Aorta (tissue), 5 donors: ENCODE measurements at places on chromosomes 6 and 20. TPM values are rescaled to one million over a fixed set of nuclear protein-coding genes. Genes with fewer than 3 reads are reported as not detected.

STMND1 gene
- not detected for total RNA-seq

ID4 gene
- total RNA-seq: 85.1 TPM

DNA sequence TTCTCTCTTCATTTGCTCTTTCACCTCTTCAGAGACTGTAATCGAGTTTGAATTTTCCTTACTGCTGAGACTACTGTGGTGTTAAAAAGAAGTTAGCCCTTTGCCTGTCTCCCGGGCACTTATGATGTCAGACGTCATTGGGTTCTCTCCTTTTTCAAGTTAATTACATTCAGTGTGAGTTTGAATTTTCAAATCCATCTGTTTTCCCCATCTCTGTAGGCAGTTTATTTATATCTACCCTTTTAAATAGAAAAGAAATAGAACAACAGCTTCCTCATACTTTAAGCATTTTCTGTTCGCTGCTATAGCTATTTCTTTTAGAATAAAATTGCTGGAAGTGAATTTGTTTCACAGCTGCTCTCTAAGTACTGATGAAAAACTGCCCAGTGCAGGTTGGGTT lies 81.4 kb downstream of the MCHR2 start:
- H3K27me3 ChIP-seq: no peaks in the 10 kb centered on the region
- no peak for DNase-seq
- H3K27ac ChIP-seq: no peak overlapping the region
- H3K36me3 ChIP-seq: no peaks in the 10 kb centered on the region

DNA sequence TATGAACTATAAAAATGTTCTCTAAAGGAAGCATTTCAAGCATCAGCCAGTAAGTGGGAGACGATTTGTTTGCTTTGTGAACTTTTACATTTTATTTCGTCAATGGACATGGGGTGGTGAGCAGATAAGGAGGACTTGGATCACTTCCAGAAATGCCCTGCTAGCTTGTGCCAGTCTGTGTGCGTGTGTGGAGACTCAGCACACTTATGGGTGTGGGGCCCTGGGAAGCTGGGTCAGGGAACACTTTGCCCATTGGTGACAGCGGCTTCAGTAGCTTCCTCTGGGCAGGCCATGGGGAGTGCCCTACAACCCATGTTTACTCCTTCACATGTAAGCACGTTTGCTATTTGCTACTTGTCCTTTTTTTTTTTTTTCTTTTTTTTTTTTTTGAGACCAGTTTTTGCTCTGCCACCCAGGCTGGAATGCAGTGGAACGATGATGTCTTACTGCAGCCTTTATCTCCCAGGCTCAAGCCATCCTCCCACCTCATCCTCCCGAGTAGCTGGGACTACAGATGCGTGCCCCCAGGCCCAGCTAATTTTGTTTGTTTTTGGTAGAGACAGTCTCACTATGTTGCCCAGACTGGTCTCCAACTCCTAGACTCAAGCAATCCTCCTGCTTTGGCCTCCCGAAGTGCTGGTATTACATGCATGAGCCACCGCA lies 24.2 kb downstream of the PRDM1 start:
- no peak overlapping the region for H3K4me3 ChIP-seq
- no peaks in the 10 kb centered on the region for H3K4me1 ChIP-seq
- no peaks in the 10 kb centered on the region for H3K27me3 ChIP-seq

DNA sequence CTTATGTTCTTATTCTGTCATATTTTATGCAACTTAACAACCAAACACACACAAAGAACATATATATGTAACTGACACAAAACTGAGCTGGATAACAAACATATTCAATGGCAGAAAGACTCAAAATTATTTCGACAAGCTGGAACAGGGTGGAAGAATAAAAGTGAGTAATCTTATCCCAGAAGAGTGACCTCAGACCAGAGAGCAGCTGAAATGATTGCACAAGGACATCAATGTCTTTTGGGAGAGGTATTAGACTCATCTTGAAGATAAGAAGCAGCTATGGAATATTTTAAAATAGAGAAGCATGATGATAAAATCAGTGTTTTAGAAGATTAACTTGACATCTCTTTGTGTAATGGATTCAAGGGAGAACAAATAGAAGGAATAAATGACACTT lies 191.6 kb upstream of the PRDM1 start:
- no peaks in the 10 kb centered on the region for H3K4me1 ChIP-seq
- H3K27me3 ChIP-seq: no peaks in the 10 kb centered on the region
- DNase-seq: no peak

GRCh38 chr6:1705630-1706029 lies 95.9 kb downstream of the FOXC1 start:
- H3K27me3 ChIP-seq: no peaks in the 10 kb centered on the region
- no peaks in the 10 kb centered on the region for H3K4me1 ChIP-seq
- H3K4me3 ChIP-seq: no peak overlapping the region
- no peak for DNase-seq

GRCh38 chr6:25418454-25419052 lies 139.4 kb downstream of the CARMIL1 start:
- H3K27me3 ChIP-seq: no peaks in the 10 kb centered on the region
- DNase-seq: no peak
- H3K36me3 ChIP-seq: no peaks in the 10 kb centered on the region
- no peak overlapping the region for H3K4me3 ChIP-seq
- peaks cover 39% of the 10 kb centered on the region for H3K4me1 ChIP-seq

GRCh38 chr6:46655803-46656202 lies 3.0 kb downstream of the SLC25A27 start:
- no peak for DNase-seq
- H3K27ac ChIP-seq: no peak overlapping the region
- no peaks in the 10 kb centered on the region for H3K27me3 ChIP-seq
- no peaks in the 10 kb centered on the region for H3K36me3 ChIP-seq

DNA sequence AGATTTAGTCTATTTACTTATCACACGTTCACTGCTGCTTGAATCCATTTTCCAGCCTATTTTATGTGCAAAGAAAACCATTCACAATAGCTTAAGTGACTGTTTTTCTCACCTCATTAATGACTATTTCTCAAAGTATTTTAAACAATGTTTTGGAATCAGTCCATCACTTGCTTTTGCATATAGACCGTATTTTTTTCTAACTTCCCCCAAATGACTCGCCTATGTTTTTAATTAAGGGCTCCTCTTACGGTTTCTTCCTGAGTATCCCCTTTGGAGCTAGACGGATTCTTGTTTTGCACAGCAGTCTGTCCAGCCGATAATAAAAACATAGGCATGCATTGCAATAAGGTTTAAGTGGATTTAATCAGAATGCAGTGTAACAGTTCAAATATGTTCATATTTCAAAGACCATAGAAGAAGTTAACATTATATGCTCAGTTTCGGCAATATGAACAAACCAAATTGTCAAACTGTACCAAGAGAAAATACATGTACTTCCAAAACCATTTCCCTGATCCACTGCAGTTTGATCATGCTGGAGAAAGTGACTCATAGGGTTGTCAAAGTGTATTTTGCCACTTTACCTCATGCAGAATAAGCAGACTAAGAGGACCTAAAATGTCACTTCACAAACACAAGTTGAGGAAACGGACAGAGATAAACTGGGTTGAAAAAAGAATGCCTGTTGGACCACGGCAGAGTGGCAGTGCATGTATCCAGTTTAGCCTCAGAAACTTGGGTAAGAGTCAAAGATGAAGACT lies 66.4 kb downstream of the HMGN3 start:
- H3K27ac ChIP-seq: no peak overlapping the region
- H3K27me3 ChIP-seq: no peaks in the 10 kb centered on the region
- no peak overlapping the region for H3K4me3 ChIP-seq
- H3K36me3 ChIP-seq: no peaks in the 10 kb centered on the region
- no peak for DNase-seq

- H3K4me1 ChIP-seq: no peaks in the 10 kb centered on the region
- no peaks in the 10 kb centered on the region for H3K27me3 ChIP-seq
- H3K36me3 ChIP-seq: no peaks in the 10 kb centered on the region
- DNase-seq: no peak
- H3K27ac ChIP-seq: no peak overlapping the region
Observed at GRCh38 chr6:91352878-91353277, 766.0 kb upstream of the MAP3K7 start.

GRCh38 chr6:68730291-68731054 lies 95.4 kb downstream of the ADGRB3 start:
- H3K27me3 ChIP-seq: no peaks in the 10 kb centered on the region
- H3K36me3 ChIP-seq: no peaks in the 10 kb centered on the region
- no peak overlapping the region for H3K4me3 ChIP-seq
- no peak overlapping the region for H3K27ac ChIP-seq
- no peaks in the 10 kb centered on the region for H3K4me1 ChIP-seq
